Posterior vena cava (tissue), 2 donors: ENCODE measurements at places on chromosomes 7 and 10. TPM values are rescaled to one million over a fixed set of nuclear protein-coding genes. Genes with fewer than 3 reads are reported as not detected.

DNA sequence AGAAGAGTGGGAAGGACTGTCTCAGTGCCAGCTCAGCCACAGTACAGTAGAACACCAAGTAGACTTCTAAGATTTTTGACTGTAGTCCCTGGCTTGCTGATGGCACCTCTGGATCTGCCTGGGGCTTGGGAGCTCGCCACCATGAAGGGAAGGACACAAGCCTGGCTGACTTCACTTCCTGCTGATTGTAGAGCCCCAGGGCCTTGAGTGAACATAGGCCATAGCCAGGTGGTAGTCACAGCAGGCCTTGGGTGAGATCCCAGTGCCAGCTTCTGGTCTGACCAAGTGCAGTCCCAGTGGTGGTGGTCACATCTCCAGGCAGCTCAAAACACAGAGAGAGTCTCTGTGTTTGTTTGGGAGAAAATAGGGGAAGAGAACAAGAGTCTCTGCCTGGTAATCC lies 57.6 kb upstream of the HBP1 start:
- DNase-seq = no peak

Gene GGCT
- 22.5 TPM for total RNA-seq

DNA sequence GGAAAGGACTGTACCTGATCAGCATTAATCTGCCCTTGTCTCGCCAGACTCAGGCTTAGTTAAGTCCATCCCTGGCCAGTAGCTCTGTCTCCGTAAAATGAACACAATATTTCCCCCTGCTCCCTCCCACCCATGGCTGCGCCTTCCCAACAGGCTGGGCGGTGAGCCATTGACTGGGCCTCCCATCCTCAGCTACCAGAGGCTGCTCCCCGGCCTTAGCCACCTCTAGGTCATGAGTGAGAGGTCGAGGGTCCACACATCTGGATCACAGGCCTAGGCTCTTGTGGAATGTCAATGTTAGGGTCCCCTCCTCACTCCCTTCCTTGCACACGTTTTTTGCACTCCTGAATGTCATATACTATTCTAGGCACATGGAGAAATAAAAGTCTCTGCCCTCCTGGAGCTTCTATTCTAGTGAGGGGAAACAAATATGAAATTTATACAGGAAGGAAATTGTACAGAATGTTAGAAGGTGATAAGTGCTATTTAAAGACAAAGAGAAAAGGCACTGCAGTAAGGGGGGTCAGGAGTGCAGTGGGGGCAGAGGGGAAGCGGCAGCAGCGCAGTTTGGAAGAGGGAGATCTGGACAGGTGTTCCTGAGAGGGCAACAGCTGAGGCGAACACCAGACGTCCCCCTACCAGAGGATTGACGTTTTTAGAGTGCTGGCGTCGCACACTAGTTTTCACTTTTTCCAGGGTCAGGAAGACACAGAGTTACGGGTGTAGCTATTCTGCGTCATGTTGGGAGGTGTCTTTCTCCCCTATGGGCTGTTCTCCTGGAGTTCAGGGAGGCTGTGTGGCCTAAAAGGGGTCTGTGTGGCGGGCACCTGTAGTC lies 17.2 kb upstream of the EIF5AL1 start:
- DNase-seq = no peak

DNA sequence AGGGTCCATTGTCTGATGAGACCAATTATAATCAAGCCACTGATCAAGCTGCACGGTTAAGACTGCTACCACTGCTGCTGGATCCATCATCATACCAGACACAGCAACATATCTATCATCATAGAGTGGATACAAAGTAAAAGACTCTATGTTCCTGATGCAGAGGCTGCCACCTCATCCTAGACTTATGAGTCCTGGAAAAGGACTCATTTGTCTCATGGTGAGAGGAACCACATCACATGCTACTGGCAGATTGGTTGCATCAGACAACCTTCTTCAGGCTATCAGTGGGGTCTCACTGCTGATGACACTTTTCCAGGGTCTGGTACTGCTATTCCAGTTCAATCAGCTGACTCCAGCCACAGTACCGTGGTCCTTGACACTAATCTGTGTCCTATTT lies 79.0 kb downstream of the ABI1 start:
- no peak for DNase-seq

GRCh38 chr7:21500117-21500832 lies 42.6 kb upstream of the DNAH11 start:
- no peak for DNase-seq

- DNase-seq = no peak
Measured at GRCh38 chr7:51647931-51648351, 331.3 kb upstream of the COBL start.
